Stimulated activated CD4-positive, alpha-beta T cell treated with anti-CD3 and anti-CD28 coated beads, Interleukin-15, amount 100 ng/mL, for 1 hour (primary cell): ENCODE measurements at places on chromosomes 1 and 21.
A peak's percentile ranks its signal among the peaks of the same experiment; 100 is the strongest.

DNA sequence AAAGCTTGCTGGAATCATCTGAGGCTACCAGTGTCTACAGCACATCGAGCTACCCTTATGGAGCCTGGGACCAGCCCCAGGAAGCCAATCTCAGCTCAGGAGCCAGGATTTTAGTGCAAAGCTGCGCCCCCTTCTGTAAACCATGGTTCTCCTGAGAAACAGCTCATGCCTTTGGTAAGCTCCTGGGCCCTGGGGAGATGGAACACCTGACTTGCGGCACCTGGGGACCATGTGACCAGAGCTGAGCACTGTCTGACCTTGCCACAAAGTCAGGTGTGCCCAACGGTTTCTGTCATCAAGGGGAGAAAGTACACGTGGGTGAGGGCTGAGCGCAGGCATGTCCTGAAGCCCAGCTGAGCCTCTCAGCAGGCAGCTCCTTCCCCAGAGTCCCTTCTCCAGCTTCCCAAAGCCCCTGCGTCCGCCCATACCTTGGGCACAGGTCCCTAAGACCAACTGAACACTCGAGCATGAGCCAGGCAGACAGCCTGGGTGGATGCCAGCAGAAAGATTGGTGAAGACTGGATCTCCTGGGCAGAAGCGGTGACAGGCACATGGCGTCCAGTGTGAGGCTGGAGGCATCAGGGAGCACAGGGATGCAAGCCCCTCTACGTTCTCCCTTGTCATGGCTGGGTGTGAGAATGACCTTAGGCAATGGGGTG lies 57.9 kb upstream of the TENT5B start:
- DNase-seq, result no peak

DNA sequence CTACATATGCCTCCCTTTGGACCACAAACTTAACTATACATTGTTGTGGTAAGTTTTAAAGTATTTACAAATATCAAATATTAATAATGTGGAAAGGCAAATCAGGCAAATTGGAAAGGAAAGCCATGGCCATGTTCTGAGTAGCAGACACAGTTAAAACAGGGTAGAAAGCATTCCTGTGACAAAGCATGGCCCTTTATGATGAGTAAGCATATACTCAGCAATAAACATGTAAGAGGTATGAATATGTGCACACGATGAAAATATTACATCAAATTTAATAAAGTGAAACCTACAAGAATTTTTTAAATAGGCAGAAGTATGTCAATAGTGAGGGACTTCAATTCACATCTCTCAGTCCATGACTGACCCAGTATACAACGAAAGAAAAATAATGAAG lies 389.2 kb downstream of the DSCAM start:
- DNase-seq, result no peak

DNA sequence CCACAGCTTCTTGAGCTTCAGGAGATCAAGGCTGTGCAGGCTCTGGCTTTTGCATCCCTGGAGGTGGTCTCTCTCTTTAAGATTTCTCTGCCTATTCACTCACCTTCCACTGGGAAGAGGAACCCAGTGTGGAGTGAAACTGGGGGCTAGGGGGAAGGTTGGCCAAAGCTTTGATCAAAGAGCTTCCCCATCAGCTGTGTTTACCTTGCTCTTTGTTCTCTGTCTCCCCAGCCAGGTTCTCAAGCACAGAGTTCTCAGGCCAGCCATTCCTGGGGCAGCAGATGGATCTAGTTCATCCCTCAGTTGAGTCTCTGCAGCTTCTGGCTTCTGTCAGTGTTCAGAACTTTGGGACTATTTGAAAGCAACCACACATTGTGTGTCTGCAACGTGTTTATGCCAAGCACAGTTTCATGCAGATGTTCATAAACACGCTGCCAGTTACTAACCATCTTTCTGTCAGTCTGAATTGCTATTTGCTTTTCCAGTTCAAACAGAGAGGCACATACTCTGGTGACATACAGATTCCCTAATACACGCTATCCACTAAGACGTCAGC lies 17.2 kb upstream of the MRPS14 start:
- no peak for DNase-seq

DNA sequence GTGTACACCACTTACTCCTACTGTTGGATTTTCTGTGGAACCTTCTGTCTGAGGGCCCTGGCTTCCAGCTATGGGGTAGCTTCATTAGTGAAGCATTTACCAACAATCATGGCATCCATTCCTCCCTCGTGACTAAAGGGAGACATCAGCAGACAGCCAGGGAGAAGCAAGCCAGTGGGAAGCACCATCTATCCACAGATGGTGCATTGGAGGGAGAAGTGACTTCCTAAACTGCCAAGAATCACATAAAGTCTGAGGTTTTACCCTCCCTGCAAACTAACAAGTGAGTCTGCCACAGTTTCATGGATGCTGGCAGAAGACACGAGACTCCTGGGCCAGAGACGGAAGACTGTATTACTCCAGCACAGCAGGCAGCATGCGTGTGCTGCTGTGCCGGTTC lies 31.4 kb downstream of the UMODL1 start:
- DNase-seq, result no peak

DNA sequence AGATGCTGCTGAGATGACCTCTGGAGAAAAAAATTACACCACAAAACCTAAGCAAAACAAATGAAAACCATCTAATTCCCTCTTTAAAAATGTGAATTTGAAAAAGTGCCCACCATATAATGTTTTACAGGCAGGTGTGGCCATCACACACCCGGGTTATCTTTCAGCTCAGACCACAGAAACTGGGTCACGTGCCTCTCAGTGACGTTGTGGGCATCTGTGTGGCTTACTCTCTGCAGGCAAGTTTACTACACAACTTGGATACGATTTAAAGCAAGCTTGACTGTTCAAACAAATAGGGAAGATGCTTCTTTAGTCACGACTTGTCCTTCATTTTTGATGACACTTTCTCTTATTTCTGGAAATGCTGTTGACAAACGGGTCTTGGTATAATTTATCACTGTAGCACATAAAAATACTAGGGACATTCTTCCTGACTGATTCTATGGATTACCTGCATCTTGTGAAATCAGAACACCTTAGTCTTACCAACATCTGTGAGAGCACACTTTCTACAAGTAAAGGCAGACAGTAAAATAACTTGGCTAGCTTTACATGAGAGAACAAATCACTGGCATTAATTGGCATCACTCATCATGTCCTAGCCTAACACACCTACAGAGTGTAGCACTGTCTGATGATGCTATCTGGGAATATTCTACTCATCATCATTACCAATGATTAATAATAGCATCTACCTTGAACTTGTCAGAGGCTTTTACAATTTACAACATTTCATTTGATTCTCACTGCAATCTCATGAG lies 89.3 kb upstream of the EDEM3 start:
- DNase-seq, result peak; percentile 37

DNA sequence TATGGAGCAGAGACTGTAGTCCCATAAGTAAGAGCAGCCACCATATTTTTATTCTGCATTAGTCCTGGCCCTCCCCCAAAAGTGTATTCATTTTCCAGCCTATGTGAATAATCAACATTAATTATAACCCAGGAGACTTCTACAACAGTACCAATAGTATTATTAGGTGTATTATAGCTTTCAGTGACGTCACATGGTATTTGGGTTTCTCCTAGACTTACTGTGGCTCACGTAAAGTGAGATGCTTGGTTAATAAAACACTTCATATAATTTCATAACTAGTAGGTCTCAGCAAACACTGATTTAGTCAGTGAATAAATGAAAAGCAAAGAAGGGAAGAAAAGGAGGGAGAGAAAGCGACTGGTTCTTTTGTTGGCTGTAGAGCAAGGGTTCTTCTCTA lies 86.2 kb downstream of the ZP4 start:
- no peak for DNase-seq

GRCh38 chr1:41364442-41365319 lies 3.4 kb downstream of the FOXO6 start:
- no peak for DNase-seq

GRCh38 chr1:232020352-232020751 lies 393.8 kb downstream of the DISC1 start:
- no peak for DNase-seq

DNA sequence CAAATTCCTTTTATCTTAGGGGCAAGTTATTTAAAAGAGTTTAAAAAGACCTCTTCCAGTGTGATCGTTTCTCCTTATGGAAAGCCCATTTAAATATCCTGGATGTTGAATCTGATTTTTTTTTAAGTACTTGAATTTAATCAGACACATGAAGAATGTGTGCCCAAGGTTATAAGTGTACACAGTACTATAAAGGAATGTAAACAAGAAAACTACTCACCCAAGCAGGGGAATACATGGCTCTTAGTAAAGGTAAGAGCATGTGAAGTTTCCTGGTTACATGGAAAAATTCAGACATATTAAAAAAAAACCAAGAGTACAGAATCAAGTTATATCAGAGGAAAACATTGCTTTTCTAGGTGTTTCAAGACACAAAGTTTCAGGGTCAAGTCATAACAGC lies 546.9 kb downstream of the MATN1 start:
- no peak for DNase-seq

DNA sequence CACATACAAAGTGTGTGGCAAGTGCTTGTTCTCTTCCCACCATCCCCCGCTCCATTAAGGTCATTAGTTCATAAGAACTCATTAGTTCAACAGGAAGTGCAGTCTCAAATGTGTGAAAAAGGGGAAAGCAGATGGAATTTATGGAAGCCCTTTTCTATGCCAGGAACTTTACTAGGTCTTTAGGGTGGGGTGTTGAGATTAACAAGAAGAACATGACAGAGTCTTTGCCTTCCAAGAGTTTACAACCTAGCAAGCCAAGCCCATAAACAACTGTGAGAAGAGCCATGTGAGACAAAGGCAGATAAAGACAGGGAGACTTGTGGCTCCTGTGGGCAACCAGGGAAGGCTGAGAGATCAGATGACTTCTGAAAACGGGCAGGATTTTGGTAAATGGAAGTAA lies 21.4 kb downstream of the PLEKHA6 start:
- DNase-seq, result no peak

DNA sequence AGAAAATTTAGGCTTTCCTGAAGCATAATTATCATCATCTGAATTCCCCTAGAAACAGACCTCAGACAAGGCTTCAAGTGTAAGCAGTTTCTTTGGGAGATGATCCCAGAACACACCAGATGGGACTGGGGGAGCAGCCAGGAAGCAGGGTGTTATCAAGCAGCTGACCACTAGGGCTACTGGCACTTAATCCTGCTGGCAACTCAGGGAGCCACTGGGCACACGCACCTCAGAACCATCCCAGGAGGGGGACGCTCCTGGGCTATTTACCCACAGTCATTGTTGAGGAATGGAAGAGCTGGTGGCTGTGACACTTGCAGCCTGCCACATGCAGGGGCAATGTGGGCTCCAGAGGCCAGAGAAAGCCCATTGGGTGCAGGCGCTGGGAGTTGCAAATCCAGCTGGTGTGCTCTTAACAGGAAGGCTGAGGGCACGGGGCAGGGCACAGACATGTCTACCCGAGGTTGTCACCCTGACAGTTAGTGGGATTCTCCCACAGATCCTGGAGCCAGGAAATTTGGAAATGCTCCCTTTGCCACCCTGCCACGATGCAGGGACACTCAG lies 15.1 kb upstream of the IL22RA1 start:
- no peak for DNase-seq
